ENCODE measurements at places on chromosomes 2 and 18. TPM values are rescaled to one million over a fixed set of nuclear protein-coding genes. Genes with fewer than 3 reads are reported as not detected.

DNA sequence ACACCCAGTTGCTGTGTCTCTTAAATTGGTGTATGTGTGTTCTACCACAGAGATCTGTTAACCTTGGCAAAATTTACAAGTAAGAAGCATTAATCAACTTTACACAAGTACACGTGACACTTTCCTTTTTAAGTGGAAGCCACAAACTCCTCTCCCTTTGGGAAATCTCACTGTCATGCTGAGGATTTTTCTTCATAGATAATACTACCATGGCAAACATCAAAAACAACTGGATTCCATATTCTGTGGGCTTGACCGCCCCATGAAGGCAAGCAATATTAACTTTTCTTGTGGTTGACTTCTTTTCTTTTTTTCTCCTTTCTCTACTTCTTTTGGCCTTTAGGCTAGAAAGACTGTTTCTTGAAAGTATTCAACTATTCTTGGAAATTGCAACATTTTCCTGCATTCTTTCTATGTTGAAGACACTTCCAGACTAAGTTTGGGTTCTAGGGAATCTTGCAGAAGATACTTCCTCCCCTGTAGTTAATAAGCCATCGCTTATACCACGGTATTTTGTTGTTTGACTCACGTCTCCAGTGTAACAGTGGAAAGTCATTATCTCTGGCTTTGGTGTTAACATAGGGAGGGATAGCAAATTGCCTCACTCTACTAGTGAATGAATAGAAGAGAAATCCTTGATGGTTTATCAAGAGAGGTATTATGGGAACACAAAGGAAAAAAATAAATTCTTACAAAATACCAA, 79.5 kb downstream of the SLC8A1 start:
- DNase-seq = no peak

DNA sequence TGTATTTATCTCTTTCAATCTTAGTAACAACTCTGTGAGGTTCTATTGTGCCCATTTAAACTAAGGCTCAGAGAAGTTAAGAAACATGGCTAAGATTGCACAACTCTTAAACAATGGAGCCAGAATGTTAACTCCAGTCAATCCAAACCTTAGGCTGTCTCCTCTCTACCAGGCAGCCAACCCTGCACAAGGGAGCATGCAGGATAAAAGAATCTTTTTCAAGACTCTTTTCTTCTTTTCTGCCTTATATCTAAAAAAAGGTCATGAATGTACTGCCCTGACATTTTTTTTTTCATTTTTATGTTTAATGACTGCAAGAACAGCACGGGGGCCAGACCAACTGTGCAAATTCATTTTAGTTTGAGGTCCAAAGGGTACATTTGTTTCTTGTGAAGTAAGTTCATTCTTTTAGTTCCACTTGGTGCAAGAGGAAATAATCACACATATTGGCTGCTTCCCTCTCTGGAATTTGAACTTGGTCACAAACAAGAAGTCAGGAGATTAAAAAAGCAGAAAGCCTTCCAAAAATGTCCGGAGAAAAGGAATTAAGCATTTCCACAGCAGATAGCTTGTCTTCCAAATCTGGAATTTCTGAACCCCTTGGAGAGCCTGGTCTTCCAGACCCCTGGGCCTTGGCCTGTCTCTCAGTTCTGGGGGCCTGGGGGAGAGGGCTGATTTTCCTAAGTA, 96.0 kb upstream of the RIOK3 start:
- no peak for DNase-seq

The DPYSL5 gene
- total RNA-seq = 93.5 TPM

The MBP gene
- total RNA-seq = 0.64 TPM

- DNase-seq = peak; percentile 63
Measured at GRCh38 chr2:217643789-217644301, 358.9 kb downstream of the TNS1 start.

- DNase-seq = no peak
Measured at GRCh38 chr18:11577271-11578112, 31.9 kb upstream of the SLC35G4 start.

GRCh38 chr18:984004-984403, 79.3 kb downstream of the ADCYAP1 start:
- DNase-seq = no peak

- DNase-seq = no peak
Measured at GRCh38 chr2:240567137-240567871, 980 bp upstream of the RNPEPL1 start.

The FEV gene
- not detected for total RNA-seq

DNA sequence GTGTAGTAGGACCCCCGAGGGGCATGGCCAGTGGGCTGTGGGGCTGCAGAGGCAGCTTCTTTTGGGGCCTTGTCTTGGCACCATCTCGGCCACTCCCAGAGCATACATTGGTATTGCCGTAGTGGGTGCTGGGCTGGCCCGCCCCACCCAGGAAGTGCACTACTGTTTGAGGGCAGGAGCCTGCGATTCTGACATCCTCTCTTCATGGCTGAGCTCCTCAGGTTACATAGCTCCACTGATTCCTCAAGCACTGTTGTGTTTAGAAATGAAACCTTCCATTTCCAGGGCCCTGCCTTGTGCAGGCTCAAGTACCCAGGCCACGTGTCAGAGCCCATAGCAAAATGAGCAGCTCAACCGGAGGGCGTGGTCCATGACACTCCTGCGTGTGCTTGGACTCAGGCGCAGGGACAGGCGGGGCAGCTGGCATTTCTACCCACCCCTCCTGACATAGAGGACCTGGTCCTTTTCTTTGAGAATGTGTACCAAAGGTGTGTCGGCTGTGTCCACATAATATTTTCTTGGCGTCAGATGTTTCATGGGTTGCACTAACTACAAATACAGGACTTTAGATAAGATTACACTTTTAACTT, 67.9 kb downstream of the DGKD start:
- no peak for DNase-seq

The CHST9 gene
- 1.3 TPM for total RNA-seq

DNA sequence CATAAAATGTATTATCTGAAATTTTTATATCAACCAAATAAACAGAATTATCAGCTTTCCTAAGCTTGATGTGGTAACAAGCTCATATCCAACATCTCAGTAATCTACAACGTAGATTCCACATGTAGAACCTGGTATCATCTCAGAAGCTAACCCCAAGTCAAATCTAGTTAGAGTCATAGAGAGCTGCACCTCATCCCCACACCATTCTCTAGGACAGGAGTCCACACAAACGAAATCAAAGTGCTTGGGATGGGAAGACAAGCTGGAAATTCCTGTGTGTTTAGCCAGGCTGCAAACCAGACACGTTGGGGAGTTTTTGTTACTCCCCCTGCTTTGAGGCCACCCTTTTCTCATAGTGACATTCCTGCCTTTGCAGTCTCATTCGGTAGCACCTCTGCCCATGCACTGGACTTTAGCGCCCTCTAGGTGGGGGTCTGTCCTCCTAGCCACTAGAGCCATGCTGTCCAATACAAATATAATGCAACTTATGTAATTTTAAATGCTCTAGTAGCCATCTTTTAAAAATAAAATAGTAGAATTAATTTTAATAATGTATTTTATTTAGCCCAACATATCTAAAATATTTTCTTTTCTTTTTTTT, 28.1 kb upstream of the SATB2 start:
- DNase-seq = peak; percentile 83

GRCh38 chr2:206083602-206084438, 2.2 kb downstream of the INO80D start:
- peak; percentile 19 for DNase-seq

The HOXD13 gene
- total RNA-seq = not detected

- no peak for DNase-seq
Measured at GRCh38 chr2:12050396-12050795, 304.0 kb downstream of the LPIN1 start.

The STK39 gene
- total RNA-seq = 23.8 TPM

DNA sequence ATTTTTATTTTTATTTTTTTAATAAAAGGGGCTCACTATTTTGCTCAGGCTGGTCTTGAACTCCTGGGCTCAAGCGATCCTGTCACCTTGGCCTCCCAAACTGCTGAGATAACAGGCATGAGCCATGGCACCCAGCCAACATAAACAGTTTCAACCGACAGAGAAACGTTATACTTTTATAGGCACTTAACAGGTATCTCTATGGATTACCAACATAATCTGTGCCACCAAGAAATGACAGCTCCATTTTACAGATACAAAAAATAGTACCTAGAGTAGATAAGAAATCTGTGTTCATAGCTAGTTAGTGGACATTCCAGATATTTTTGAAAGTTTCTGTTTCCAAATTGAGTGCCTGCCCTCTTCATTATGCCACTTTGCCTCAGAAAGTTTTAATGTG, 1316.7 kb downstream of the LRP1B start:
- DNase-seq = no peak

GRCh38 chr18:45361125-45361851, 254.0 kb upstream of the SLC14A2 start:
- no peak for DNase-seq

GRCh38 chr2:37795938-37796337, 124.5 kb upstream of the CDC42EP3 start:
- no peak for DNase-seq

The IL1R1 gene
- 1.7 TPM for total RNA-seq

The RNU2-63P gene
- not detected for total RNA-seq

The CSRNP3 gene
- 14.7 TPM for total RNA-seq

GRCh38 chr2:54176577-54176976, 61.2 kb downstream of the ACYP2 start:
- no peak for DNase-seq

DNA sequence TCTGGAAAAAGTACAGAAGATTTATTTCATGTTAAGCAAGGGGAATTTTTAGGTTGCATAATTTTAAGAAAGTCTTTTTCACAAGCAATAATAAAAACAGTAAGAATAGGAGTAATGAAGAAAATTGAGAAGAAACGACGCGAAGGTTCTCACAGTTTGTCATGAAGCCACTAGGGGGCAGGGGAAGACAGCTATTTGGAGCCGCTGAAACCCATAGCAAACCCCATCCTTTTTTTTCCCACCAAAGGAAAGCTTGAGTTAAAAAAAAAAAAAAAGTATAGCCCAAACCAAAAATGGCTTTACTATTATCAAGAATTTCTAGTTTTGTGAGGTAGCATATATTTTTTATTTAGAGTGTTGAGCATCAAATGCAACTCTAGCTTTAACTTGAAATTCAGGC, 300.9 kb downstream of the PHLPP1 start:
- DNase-seq = peak; percentile 77

DNA sequence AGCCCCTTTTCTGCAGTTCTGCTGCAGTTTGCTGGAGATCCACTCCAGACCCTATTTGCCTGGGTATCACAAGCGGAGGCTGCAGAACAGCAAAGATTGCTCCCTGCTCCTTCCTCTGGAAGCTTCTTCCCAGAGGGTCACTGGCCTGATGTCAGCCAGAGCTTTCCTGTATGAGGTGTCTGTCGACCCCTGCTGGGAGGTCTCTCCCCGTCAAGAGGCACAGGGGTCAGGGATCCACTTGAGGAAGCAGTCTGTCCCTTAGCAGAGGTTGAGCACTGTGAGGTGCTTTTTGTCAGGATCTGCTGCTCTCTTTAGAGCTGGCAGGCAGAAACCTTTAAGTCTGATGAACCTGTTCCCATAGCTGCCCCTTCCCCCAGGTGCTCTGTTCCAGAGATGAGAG, 42.0 kb upstream of the MYL1 start:
- DNase-seq = no peak

The GREB1 gene
- total RNA-seq = 30.8 TPM

The SP9 gene
- total RNA-seq = not detected

GRCh38 chr2:36329746-36330472, 25.7 kb upstream of the CRIM1 start:
- no peak for DNase-seq

DNA sequence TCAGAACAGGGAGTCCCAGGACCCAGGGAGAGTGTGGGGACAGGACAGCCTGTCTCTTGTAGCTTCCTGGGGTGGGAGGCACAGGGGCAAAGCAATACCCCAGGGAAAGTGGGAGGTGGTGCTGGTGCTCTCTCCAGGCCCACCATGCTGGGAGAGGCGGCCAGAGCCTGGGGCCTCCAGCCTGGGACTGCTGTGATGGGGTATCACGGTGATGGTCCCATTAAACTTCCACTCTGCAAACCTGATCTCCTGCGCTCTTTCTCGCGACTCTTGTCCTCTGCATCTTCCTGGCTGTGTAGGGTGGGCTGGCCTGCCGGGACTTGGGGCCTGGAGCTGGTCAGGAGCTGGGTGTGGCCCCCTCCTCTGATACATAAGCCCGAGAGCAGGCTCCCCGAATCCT, 8.0 kb upstream of the CAPN10 start:
- no peak for DNase-seq

GRCh38 chr2:239049421-239050251, 201.8 kb downstream of the TWIST2 start:
- no peak for DNase-seq

The ALKAL2 gene
- not detected for total RNA-seq

- DNase-seq = no peak
Measured at GRCh38 chr2:127646487-127647241, 711 bp downstream of the GPR17 start.

DNA sequence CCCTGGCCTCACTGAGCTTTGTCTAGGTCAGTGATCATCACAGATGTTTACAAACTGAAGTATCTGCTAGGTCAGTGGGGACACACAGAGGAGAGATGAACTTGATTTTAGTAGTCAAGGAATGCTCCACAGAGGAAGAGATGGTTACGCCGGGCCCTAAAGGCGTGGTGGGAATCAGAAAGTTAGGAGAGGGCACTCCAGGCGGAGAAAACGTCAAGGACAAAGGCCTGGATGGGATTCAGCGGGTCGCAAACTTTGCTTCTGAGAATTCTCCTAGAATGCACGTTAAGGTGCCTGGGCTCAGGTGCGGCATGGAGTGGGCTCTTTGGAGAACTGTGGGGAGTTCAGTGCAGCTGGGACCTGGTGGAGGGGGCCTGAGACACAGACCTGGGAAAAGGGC, 78.8 kb downstream of the TMEM17 start:
- no peak for DNase-seq

- DNase-seq = no peak
Measured at GRCh38 chr2:41694536-41695049, 353.2 kb upstream of the PKDCC start.

- peak; percentile 20 for DNase-seq
Measured at GRCh38 chr18:57727952-57728807, 74.9 kb downstream of the ATP8B1 start.

DNA sequence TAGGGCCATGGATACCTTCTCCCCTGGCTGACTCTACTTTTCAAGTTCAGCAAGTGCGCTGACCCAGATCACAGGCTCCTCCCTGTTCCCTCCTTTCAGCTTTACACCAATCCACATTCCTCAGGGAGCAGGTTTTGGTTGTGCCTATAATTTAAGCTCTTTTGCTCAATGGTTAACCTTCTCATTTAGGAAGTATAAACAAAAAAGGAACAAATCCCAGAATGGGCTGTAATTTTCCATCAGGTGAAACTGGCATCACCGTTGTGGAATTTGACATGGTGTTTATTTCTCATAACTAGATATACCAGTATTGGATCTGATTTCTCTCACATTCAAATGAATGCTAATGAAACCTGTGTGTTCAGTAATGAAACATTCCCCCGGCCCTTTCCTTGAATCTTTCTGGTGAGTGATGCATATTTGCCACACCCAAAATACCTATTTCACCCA, 13.6 kb downstream of the STRN start:
- DNase-seq = no peak

GRCh38 chr2:8518979-8519668, 162.7 kb upstream of the ID2 start:
- DNase-seq = no peak

The SIX3 gene
- 28.8 TPM for total RNA-seq
